ENCODE measurements at places on chromosomes 1 and 21.
A peak's percentile ranks its signal among the peaks of the same experiment; 100 is the strongest.

GRCh38 chr1:58883037-58883887, 99.4 kb upstream of the JUN start:
- DNase-seq = no peak

DNA sequence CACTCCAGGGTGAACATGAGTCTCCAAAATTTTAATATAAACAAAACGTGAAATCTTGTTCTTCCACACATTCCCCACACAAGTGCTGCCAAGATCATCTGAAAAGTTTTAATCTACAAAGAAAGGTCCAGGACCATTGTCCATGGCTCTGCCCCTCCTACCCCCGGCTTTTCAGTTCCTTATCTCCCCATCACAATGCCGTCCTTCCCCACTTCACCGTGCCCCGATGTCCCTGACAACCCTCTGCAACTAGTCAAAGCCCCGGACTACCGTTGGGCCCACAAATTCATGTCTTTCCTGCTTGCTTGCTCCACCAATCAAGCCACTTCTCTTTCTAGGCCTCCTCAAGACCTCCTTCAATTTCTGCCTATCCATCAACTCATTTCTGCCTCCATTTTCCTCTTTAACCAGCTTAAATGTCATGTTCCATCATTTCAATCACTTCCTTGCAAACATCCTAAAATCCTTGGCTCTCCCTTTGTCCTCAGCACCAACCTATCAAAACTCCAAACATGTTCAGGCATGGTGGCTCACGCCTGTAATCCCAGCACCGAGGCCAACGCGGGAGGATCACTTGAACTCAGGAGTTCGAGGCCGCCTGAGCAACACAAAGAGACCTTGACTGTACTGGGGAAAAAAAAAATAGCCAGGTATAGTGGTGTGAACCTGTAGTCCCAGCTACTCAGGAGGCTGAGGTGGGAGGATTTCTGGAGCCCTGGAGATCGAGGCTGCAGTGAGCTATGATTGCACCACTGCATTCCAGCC, 14.0 kb upstream of the BMP8B start:
- DNase-seq = no peak

- no peak for DNase-seq
Measured at GRCh38 chr1:24299901-24300300, 19.3 kb upstream of the GRHL3 start.

DNA sequence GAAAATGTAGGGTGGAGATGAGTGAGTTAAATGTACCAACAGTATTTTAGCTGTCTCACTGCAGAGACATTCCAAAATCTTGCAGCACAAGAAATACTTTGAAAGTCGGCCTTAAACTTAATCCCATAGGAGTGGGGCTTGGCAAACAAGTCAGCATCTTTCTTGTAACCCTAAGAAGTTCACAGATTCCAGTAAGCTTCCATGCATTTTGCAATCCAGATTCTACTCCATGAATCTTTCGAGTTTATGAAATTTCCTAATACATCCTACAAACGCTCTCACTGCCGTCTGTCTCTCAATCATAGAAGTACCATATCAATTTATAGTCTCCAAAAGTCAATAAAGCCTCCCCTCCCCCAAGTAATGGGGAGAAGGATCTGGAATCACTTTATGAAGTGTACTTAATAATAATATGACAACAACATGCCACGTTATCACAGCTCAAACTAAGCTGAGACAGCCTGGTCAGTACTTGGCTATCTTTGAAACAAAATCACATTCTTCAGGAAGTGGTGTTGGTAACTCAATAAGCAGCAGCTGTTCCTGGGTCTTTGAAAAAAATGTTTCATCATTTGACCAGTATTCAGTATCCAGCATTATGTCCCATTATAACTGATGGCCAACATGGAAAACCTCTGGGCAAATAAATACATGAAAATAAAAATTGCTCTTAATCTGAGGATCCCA, 317.4 kb upstream of the RUNX1 start:
- DNase-seq = no peak

- DNase-seq = no peak
Measured at GRCh38 chr1:164695956-164696665, 137.1 kb downstream of the PBX1 start.

- DNase-seq = no peak
Measured at GRCh38 chr1:52601519-52601918, 652 bp upstream of the GPX7 start.

- DNase-seq = peak; percentile 34
Measured at GRCh38 chr1:83692524-83693381, 306.2 kb downstream of the TTLL7 start.

DNA sequence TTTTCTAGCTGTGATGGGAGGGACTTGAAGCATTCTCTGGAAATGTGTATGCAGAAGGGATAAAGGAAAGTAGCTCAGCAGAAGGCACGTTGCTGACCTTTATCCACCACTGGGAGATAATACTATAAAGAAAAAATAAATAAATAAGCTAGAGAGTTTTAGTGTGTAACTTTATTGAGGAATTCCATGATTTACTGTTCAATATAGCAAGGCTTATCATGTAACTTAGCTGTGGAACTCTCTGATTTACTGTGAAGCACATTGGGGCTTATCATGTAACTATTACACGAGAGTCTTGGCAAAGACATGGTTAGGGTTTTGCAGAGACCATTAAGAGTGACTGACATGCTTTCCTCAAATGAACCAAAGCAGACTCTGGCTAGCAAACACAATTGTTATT, 316.1 kb upstream of the SNX7 start:
- DNase-seq = no peak

DNA sequence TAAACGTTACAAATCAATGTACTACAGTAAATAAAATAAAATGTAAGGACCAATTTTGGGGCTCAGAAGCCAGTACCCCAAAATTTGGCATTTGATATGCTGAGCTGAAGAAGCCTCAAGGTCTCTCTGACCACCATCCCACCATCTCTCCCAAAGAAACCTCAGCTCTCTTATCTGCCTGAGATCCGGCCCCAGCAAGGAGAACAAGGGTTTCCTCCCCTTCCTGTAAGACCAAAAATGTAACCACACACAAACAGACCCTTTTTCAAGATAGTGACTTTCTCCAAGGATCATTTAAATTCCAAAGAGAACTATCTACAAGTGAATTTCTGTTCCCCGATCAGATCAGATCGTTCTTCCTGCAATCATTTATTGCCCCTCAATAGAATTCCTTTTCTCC, 68.1 kb upstream of the SLC45A1 start:
- DNase-seq = no peak

DNA sequence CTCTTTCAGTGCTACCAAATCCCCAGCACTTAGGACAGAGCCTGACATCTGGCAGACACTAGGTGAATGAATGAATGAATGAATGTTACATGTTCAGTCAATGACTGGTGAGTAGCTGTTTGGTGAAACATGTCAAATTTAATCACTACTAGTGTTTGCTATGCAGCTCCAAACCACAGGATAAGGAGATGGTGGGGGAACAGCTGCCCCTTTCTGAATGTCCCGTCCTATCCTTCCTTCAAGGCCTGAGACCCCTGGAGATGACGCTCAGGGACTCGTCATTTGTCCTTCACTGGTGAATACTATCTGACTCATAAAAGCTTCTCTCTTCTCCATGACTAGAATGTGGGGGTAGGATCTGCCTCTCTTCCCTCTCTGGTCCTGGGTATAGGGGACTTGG, 175.4 kb downstream of the HIVEP3 start:
- DNase-seq = no peak

DNA sequence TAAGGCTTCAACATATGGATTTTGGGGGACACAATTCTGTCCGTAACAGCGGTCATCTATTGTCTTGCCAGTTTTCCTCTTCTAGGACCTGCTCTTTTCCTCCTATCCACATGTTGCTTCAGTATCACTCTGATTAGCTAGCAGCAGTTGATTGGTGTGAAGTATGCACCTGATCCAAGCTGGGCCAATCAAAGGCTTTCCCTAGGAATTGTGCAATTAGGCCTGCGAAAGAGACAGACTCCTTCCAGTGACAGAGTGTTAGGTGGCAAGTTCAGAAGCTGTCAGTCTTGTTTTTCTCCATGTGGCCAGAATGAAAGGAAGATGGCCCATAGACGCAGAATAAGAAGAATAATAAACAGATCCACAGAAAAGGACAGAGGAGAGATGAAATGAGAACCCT, 34.1 kb upstream of the IL12RB2 start:
- DNase-seq = no peak

- no peak for DNase-seq
Measured at GRCh38 chr1:176557543-176558258, 94.7 kb downstream of the PAPPA2 start.

DNA sequence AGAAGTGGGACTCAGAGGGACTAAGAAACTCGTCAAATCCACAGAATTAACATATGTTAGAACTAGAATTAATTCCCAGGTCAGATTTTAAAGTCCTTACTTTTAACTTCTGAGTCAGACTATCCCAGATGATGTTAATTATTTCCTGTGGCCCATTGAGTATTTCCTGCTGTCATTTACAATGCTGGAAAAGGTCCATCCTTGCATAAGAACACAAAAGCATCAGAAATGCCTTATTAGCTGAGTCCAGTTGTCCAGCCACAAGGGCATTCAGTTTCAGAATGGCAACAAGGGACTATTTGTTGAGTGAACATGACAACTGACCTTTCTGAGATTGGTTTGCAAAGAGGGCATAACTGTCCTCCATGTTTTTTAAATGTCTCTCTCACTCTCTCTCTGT, 16.5 kb upstream of the HIVEP3 start:
- DNase-seq = no peak
